Amygdala (tissue), 56 donors: ENCODE measurements at places on chromosomes 2 and 18.

GRCh38 chr18:30889519-30890301 is 152.8 kb downstream of the DSC3 start:
- no peak for DNase-seq

DNA sequence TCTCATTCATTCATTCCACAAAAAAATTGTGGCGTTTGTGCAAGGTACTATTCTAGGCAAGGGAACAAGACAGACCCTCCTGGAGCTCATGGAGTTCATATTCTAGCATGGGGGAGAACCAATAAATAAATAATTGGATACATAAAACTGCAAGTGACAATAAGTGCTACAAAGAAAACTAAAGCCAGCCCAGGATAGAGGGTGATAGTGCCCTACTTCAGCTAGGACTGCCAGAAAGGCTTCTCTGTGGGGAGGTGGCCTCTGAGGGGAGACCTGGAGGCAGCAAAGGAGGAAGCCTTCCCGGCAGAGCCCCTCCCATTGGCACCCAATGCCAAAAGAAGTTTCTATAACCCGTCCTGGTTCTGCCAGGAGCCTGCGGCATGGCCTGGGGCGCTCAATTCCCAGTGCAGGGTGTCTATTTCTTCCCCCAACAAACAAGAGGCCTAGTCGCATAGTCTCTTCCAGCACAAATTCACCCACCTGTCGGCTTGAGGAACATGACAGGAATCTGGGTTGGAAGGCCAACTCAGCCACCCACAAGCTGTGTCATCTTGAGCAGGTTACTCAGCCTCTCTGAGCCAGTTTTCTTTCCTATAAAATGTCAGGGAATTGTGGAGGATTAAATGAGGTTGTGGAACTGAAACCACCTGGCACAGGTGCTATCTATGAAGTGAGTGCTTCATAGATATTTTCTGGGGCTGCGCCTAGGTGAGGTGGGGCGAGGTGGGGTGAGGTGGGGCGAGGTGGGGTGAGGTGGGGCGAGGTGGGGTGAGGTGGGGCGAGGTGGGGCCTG is 94.3 kb downstream of the ZFP36L2 start:
- DNase-seq, result no peak

- DNase-seq, result no peak
These were observed 49.2 kb upstream of the SMAD2 start for GRCh38 chr18:47979611-47980200.

DNA sequence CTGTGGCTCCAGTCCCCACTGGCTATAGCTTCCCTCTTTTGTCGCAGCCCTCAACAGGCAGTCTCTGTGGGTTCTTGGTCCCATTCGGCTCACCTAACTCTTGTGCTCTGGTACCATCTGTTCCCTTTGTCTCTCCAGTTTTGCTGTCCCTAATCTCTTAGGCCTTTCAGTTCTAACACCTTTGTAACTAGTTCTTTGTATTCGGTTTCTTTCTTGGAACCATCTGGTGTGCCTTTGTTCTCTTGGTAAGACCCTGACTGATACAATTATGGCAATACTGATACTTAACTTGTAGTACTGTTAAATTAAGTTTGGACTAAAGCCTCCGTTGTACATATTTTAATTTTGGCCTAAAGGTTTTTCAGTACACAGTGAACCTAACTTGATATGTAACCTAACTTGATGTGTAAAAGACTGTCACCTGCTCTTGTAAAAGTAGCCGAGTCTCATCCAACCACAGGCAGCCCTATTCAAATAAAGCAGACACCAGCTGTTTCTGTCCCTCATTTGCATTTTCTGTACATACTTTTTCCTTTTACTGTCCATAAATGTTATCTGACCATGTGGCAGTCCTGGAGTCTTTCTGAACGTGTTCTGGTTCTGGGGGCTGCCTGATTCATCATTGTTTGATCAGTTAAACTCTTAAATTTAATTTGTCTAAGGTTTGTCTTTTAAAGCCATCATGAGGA is 4.8 kb upstream of the MRPL44 start:
- DNase-seq, result no peak

DNA sequence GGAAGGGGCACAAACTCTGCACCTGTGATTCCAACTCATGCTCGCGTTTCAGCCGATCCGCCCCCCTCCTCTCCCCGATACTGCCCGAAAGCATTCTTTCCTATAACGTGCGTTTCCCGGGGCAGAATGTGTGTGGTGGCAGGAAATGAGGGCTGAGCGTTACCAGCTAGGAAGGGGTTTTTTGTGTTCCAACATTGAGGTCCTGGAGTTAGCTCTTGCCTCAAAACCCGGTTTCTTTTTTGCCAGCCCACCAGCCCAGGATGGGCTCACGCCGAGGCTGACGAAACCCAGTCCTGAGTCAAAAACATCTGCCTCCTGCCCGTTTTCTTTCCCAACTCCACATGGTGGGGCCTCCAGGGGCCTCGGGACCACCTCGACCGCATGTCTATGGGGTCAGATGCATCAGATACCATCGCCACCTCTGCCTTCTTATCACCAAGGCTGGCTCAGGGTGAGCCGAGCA is 113.7 kb upstream of the COPS8 start:
- no peak for DNase-seq

DNA sequence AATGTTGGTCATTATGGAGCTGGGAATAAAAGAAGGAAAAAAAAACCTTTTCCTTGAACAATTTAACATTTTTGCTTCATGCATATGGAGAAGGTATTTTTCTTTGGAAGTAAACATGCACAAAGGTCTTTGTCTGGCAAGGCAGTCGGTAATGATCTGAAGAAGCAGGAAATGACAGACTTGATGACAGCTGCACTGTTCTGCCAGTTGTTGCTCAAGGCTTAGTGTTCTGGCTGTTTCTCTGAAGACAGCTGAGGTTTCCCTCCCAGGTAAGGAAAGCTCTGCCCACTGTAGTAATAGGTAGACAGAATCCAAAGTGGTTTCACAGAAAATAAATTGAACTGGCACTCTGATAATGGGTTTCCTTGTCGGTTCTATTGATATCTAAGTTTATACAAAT is 308.4 kb upstream of the GCFC2 start:
- DNase-seq, result no peak

DNA sequence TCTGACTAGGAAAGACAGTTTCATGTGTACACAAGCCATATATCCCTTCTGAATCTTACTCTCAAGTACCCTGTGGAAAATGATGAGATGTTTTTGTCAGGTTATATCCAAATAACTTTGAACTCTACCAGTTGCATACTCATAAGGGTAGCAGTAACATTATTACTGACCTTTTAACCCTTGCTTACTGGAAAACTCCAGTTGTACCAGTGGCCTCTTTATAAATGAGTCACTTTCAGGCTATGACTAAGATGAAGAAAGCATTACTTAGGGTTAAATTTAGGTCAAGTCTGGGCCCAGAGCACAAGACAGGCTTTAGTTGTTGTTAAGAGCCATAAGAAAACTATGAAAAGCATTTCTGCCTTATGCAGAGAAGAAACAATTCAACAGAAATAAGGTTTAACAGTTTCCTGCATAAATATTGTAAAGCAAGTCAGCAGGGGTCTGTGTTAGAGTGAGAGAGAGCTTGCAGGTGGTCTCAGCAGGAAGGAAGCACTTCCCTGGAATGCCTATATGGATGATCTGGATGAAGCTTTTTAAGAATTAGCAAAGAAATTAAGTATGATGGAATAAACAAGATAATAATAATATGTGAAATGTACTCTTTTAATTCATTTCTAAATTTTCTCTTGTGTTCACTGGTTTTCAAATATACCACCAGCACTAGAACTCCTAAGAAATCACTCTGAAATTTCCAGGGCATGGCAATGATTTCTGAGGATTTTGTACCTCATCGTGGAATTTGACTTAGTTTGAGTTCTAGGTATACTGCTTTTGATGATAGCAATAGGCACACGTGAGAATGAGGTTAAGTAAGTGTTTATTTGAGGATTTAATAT is 126.6 kb downstream of the UBE2E3 start:
- DNase-seq, result no peak

GRCh38 chr18:22088029-22088428 is 81.4 kb upstream of the GATA6 start:
- no peak for DNase-seq

DNA sequence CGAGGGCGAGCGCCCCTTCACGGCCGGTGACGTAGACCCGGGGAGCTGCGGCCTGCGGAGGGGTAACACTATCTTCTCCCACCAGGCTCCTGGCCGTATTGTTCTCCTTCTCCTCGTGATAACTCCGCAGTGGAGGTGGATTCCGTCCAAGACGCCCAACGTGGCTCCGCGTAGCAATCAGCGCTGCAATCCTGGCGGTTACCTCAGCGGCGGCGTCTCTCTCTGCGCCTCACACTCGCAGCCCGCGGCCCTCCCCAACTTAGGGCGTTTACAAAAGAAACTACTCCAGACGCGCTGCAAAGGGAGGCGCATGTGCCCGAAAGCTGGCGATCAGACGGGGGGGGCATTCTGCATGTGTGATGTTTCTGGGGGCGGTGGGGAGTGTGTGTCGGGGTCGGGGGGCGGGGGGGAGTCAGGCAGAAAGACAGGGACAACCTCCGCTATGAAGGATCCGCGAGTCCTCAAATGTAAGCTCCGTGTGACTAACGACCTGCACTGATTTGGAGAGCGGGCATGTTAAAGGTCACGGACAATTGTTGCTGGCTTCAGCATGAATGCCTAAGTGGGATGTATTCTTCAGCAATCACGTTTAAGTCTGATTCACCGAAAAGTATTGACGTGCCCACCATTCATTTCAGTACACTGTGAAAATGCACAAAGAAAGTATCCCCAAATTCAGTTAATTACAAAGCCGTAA is 1.3 kb upstream of the ZNF516 start:
- peak; percentile 35 for DNase-seq

DNA sequence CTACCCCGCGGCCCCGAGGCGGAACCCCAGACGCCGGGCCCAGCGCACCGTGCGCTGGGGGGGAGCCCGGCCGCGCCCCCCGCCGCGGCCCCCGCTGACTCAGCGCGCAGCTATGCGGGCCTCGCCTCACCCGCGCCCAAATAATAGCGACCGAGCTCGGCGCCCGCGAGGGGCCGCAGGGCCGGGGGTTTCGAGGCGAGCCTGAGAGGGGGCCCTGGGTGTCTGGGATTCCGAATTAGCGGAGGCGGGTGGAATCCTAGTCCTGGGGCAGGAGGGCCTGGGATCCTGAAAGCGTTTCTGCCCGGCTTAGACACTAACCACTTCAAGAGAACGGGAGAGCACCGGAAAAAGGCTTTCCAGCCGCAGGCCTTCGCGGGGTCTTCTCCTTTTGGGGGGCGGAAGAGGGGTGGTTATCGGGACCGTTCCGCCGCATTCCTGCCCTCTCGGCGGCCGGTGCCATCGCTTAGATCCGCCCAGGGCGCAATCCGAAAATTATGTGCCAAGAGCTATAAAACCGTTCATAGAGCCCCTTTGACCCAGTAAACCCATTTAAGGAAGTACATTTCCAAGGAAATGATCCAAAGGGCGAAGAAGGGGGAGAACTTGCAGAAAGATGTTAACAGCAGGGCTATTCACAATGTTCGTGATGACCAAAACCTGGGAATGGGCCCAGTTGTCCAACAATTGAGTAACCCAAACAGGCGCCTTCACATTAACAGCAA is 681 bp upstream of the ROCK2 start:
- DNase-seq, result peak; percentile 56

DNA sequence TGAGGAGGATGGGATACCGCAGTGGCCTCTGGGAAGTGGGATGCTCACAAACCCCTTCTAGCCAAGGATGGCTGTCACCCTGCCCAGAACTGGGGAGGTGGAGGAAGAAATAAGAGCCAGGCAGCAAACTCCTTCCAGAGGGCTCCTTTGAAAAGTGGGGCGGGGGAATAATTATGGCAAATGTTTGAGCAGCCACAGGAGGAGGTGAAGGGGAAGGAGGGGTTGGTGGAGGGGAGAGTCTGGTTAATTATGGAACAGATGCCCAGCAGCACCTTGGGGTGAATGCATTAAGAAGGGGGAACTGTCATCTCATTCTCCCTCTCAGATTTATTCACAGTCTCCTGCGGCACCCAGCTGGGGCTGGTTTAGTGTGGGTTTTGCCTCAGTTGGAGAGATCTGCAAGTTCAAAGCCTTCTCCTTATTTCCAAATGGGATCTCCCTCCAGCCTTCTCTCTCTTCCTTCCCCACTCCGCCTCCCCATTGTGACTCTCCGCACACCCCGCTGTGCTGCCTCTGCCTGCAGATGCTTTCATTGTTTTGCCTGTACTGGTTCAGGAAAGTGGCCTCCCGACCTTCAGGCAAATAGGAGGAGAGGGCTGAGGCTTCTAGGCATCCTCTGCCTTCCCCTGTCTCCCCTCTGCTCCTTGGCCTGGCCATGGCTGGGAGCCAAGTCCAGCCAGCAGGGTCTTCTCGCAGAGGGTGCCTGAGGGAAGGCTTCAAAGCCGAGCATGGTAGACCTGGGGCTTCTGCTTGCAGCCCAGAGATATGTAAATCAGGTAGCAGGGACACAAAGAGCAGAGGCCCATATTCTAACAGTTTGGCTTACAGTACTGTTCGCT is 457.2 kb upstream of the MEX3C start:
- DNase-seq, result no peak

- DNase-seq, result no peak
These were observed 107.6 kb downstream of the MEMO1 start for GRCh38 chr2:31903109-31903780.

GRCh38 chr2:159111346-159111927 is 143.0 kb downstream of the TANC1 start:
- no peak for DNase-seq

DNA sequence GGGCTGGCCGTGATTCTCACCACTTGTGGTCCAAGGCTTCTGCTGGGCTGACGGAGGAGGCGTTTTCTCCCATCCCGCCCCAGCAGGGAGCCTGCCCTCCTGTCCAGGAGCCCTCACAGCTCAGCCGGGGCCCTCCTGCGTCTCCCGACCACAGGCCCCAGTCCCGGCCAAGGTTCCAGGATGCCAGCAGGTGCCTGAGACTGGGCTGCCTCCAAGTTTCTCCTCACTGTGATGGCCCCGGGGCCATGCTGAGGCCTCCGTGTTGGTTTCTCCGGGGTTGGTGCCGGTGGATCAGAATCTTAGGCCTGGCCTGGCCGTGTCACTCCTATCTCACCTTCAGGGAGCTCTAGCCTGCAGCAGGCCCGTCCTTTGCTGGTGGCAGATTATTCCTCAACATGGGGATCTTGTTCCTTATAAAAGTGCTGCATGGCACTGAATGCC is 5.9 kb downstream of the KCNG2 start:
- no peak for DNase-seq

GRCh38 chr18:29171892-29172755 is 995.2 kb upstream of the CDH2 start:
- no peak for DNase-seq

- DNase-seq, result no peak
These were observed 23.1 kb downstream of the FAM178B start for GRCh38 chr2:96963316-96963715.

- DNase-seq, result no peak
These were observed 176.3 kb upstream of the FOSL2 start for GRCh38 chr2:28216331-28216730.
